ENCODE measurements at places on chromosomes 1 and 21.

- no peak for DNase-seq
These were observed 3.1 kb upstream of the VAMP4 start for GRCh38 chr1:171744986-171745385.

DNA sequence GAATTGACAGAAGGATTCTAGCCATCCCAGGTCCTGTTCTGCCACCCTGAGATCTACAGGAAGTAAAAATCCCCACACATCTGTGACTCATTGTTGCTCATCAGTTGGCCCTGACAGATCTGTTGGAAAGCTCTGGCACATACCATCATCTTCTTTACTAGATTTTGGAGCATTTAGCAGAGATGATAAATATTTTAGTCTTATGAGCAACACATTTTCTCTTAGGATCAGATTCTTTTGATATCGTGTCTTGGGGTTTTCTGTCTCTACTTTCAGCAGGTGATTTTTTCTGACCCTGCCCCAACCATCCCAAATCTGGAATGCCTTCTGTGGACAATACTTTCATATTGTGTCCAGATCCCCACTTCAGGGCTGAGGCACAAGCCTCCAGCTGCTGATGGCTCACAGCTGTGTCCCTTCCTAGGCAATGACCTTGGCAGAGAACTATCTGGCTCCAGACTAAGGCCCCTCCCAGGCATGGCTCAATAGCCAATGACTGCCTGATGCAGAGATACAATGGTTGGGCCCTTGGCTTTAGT, 102.8 kb downstream of the GDAP2 start:
- no peak for DNase-seq

GRCh38 chr21:44019568-44019958, 7.5 kb downstream of the TRAPPC10 start:
- DNase-seq = no peak

DNA sequence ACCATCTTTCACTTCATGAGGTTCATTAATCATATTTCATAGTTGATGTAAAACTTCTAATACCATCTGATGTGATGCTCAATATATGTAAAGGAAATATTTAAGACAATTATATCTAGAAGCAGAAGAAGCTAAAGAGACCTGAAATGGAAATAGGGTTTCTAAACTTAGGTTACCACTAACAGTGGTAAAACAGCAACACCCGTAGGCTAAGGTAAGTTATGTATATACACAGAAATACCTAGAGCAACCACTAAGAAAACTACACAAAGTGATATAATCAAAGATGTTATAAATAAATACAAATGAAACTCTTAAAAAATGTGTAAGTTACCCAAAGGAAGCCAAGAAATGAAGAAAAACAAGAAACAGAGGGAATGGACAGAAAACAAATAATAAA, 61.1 kb upstream of the TNFSF4 start:
- no peak for DNase-seq

DNA sequence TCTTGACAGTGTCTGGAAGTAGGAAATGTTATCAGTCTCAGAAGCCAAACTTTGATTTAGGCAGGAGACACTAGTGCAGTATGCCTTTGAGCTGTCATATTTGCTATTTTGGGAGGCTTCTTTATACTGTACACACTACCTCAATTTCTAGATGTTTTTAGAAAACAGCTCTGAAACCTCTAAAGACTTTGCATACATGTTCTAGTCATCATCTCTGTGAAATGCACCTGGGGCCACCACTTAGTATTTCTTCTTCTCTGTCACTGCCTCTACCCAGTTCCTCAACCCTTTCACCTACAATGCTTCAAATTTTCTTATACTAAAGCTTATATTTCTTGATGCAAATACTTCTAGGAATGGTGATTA, 29.1 kb upstream of the PLA2G4A start:
- DNase-seq = no peak

DNA sequence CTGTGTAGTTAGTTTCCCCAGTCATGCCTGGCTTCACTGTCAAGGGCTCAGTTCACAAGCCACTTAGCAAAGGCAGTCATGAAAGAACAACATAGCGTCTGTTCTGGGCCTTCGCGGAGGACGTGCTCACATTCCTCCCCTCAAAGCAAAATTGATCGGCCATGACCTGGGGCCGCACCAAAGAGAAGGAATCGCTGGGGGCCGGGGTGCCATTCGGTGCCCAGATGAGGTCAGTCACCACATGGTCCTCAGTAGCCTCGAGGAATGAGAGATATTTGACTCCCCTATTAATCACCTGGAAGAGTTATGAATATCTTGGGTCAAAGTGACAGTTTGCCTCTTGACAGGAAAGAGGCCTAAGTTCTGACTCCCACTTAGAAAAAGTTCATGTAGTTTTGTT, 251.1 kb upstream of the JUN start:
- DNase-seq = no peak

DNA sequence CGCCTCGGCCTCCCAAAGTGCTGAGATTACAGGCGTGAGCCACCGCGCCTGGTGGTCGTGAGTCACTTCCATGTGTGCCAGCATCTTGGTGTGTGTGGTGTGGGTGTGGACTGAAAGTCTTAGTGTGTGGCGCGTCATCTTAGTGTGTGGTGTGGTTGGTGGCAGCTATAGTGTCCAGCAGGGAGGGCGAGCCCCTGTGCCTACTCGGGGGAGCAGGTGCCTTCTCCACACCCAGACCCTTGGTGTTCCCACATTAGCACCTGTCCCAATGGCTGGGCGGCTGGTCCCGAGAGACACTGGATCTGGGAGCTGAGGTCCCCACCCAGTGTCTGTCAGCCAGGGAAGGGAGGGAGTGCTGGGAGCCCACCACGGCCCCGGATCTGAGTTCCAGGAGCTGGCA, 2.8 kb downstream of the SCNN1D start:
- no peak for DNase-seq

DNA sequence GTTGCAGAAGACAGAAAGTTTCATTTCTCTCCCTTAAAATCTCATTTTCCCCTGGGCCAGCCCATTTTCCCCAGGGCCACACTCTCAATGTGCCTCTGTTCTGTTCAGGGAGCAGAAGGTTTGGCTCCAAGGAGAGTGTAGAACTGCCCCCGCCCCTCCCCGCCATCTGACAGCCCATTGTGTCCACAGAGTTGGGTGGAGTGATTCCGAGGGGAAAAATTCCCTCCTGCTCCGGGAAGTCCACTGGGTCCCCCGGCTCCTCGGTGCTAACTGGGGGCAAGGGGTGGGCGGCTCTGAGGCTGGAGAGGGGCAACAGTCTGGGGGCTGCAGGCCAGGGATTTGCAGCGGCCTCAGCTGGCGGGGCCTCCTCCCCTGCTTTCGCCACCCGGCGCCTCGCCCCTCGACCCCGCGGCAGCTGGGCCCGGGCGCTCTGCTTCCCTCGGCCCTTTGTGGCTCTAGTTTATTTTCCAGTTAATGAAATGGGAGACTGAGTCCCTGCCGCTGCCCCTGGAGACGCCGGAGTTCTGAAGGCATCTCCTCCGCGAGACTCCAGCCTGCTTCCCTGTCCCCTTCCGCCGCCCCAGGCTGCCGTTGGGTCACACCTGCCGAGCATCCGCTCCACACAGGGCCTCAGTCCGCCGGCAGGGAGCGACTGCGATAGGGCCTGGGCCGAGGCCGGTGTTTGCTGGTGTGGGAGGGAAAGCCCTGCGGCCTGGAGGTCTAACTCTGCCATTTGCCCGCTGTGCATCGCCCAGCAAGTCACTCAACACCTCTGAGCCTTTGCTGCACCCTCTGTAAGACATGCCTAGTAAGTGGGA, 14.7 kb upstream of the KIRREL1 start:
- DNase-seq = no peak

GRCh38 chr1:65146908-65147423, 1.0 kb upstream of the AK4 start:
- no peak for DNase-seq

DNA sequence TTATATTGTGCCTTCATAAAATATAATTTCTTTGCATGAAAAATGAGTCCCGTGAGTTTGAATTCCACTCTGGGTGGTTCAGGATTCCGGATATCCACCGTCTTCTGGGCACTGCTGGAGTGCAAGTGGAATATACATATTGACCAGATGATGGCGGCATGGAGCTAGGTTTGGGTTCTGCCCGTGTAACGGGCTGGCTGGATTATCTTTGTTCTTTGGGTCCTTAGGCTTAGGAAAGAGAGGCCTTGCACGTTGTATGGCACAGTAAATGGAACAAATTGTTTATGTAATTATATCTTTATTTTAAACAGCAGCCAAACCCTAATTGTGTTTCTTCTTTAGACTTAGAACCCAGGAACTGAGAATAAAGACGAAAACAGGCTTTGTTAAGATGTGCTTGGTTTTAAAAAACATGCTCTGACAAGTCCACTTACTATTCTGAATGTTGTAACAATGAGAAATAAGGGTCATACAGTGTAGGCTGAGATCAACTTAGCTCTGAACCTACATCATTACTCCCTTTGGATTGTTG, 13.5 kb upstream of the ACBD6 start:
- DNase-seq = peak; percentile 51

- no peak for DNase-seq
These were observed 1.3 kb downstream of the EDARADD start for GRCh38 chr1:236395230-236395946.

DNA sequence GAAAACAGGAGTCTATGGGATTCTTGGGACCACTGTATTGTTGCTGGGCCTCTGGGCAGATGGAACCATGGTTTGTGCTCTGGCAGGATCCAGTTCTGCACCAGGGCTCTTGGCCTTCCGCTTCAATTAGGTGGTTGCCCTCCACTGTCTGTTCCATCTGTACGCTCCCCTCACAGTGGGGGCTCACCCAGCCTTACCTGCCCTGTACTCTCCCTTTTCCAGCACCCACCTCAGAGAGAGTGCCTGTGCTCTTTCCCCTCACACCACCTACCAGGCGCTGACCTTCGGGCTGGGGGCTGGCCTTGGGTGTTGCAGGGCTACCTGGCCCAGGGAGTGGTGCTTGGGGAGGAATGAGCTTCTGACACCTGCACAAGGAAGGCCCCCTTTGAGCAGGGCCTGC, 7.5 kb downstream of the PKNOX1 start:
- DNase-seq = no peak

DNA sequence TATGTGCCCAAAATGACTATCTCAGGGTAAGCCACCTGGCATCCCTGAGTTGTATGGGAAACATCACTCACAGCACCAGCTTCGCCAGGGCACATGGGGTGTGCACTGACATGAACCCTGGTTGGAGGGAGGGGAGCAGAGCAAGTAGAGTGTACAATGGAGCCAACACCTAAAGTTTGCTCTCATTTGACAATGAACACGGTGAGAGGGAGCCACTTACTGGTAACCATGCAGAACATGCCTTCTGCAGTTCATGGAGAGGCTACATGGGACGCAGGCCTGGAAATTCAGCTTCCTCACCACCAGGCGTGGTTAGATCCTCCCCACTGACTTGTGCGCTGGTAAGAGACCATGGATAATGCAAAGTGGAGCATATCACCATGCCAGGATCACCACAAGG, 10.0 kb upstream of the CPLANE2 start:
- no peak for DNase-seq

DNA sequence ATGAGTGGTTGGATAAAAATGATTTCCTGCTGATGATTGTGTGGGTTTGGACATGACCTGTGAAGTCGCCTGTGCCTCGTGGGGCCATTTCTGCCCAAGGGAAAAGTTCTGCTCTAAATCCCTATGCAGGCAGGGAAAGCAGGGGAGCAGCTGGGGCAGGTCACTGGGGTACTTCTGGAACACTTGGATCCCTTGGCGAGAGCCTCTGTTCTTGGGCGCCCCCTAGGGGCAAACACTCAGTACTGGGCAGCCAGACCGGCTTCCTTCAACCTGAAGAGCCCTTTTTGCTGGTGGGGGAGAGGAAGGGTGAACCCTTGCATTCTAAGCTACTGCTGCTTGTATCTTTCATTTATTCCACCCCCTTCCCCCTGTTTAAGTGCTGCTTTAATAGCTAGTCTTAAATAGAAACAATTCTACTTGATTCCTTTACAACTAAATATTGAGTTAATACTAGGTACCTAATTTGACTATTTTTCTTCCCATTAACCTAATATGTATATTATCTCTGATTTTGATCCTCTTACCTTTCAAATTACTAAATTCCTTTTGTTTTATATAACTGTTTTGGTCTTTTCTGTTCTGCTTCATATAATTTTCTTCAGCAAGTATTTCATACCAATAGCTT, 5.1 kb upstream of the CLEC20A start:
- DNase-seq = peak; percentile 6

GRCh38 chr1:114154963-114155322, 1.3 kb upstream of the SYT6 start:
- peak; percentile 65 for DNase-seq

GRCh38 chr21:20451046-20451445, 547.2 kb upstream of the NCAM2 start:
- no peak for DNase-seq

DNA sequence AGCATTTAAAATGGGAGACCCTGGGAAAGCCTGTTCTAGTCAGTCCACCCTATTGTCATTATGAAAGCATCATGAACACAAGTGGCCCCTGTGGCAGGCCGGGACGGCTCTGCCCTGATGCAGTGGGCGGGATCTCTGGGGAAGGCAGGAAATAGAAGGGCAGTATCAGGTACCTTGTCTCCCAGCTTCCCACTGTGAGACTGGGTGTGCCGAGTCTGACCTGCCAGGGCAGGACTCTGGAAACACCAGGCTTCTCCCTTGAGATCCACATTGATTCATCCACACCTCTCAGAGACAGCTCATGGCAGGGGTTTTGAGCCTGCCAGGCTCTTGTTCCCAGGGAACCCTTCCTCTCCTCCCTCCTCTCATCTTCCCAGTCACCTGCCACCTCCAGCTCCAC, 24.5 kb upstream of the GNPAT start:
- no peak for DNase-seq

- no peak for DNase-seq
These were observed 634.0 kb upstream of the CHRM3 start for GRCh38 chr1:238752327-238752726.

DNA sequence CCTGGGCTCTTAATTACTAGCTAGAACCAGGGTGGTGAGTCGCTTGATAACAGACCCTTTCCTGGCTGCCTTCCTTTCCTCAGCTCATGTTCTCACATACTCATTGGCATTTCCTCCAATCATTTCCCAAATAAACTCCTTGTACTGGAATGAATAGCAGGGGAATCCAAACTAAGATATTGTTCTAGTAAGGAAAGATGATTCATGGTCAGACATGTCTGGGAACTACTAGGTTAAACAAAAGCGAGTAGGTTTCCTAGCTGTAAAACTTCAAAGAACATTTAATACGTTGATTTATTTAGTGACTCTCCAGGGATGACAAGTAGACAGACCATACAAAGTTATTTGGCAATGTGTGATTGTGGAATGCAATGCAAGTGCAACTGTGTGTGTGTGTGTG, 121.2 kb upstream of the KCNJ6 start:
- no peak for DNase-seq

- DNase-seq = no peak
These were observed 505 bp downstream of the ENTREP3 start for GRCh38 chr1:155254714-155255242.

- DNase-seq = no peak
These were observed 90.0 kb downstream of the SELENOF start for GRCh38 chr1:86823821-86824500.

GRCh38 chr1:94993931-94994645, 67.2 kb upstream of the CNN3 start:
- DNase-seq = no peak

GRCh38 chr1:224383218-224383617, 26.5 kb downstream of the CNIH4 start:
- no peak for DNase-seq

GRCh38 chr1:79777481-79778219, 771.1 kb upstream of the ADGRL4 start:
- DNase-seq = no peak

Measured in NCI-H524 treated with DMSO at 0.1 percent for 48 hours (cell line).